ENCODE measurements at places on chromosomes 5 and 9.

DNA sequence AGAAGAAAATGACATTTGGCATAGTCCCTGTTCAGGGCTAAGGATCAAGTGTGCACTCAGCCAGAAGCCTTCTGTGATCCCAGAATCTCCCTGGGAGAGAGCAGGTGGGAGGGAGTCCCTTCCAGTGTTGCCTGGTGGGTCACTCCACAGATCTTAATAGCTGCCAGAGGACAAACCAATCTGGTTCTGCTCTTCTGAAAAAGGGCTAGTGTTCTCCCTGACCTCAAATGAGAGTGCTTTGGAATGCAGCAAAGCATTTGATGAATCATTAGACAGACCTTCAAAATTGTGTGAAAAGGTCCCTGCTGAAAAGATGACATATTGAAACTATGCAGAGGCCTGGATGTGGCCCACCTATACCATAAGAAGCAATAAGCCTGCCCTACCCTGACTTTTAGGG, 339.7 kb downstream of the TMEM232 start:
- peak; percentile 23 for DNase-seq

- no peak for DNase-seq
Measured at GRCh38 chr9:82457891-82458290, 469.3 kb downstream of the SPATA31D1 start.

DNA sequence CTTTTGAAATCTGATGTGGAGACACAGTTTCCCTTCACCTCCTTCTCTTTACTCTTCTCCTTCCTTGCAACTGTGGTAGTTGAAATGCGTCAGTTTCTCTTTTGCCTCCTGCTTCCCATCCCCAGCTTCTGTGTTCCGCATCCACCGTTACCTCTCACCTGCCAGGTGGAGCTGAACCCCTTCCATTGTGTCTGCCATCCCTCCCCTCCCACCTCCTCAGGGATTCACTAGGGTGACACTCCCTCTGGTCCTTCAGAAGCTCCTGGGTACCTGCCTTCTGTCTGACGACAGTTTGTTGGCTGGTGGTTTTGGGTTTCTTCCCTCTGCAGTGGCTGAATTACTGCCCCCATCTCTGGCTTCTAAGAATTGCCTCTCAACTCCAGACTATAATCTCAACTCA, 132.1 kb downstream of the SLC24A2 start:
- no peak for DNase-seq

GRCh38 chr9:36842560-36843530, 191.2 kb downstream of the PAX5 start:
- no peak for DNase-seq

DNA sequence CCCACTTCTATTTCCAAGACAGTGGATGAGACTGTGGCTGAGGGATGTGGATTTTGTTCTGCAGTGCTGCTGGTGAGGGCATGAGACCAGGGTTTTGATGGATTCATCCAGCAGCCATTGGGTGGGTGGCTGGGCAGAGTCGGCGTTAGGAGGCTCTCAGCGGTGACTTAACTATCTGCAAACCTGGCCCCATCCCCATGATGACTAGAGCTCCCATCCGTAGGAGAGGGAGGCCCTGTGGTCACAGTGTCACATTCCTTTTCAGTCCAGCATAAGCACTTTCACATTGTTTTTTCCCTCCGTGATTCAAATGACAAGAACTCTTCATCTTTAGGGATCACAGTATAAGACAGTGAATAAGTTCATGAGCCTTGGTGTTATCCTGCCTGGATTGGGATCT, 60.4 kb upstream of the SPRY4 start:
- DNase-seq: peak; percentile 42

DNA sequence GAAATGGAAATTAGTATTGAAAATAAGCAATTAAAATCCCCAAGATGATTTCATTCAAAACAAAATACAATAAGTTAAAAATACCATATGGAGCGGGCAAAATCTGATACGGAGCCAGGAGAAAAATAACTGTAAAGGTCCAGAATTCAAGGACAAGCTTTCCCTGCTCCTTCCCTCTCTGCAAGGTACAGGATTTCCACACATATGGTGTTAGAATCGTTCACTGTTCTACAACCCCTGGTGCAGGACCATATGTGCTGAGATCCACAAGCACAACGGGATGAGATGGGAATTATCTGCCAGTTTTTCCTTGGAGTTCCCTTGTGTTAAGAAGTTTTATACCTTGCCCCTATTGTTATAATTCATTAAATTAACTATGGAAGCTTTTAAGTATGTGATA, 94.7 kb upstream of the DMAC1 start:
- no peak for DNase-seq

DNA sequence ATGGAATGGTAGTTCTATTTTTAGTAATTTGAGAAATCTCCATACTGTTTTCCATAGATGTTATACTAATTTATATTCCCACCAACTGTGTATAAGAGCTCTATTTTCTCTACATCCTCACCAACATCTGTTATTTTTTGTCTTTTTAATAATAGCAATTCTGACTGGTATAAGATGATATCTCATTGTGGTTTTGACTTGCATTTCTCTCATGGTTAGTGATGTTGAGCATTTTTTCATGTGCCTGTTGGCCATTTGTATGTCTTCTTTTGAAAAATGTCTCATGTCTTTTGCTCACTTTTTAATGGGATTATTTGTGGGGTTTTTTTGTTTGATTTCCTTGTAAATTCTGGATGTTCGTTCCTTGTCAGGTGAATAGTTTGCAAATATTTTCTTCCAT, 154.4 kb downstream of the ZSWIM6 start:
- peak; percentile 2 for DNase-seq

- no peak for DNase-seq
Measured at GRCh38 chr5:88669371-88670050, 213.5 kb downstream of the MEF2C start.

DNA sequence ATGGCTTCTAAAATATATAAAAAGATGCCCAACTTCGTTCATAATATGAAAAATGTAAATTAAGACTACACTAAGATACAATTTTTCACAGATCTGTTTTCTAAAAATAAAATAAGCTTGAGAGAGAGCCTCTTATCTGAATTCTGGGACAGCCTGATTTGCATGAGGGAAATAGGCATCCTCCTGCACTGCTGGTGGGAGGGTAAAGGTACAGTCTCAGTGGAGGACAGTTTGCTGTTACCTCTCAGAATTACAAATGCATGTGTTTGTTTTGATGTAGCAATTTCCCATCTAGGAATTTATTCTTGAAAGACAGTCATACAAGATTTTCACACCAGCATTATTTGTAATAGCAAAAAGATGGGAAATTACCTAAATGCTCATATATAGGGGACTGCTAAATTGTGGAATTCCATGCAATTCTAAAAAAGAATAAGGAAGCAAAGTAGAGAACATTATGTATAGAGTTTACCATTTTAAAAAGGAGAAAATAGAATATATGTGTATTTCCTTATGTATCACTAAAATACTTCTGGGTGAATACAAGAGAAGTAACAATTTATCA, 75.7 kb downstream of the ZSWIM6 start:
- no peak for DNase-seq

DNA sequence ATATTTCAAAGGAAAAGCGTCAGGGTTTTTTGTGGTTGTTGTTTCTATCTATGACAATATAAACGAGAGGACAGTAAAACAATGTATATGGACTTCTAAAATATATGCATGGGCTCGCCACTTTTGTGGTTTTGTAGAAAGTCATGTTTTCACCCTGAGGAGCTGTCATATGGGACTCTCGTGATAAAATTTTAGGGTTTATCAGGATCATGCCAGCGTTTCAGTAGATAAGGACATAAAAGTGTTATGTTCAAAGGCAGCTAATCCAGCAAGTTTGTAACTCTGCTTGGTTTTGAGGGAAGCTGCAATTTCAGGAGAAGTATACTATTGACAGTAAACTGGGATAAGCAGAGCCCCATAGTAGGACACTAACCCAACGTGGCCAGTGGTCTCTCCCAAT, 120.3 kb downstream of the CDC42SE2 start:
- DNase-seq: no peak

- no peak for DNase-seq
Measured at GRCh38 chr5:169154679-169155078, 146.3 kb downstream of the SLIT3 start.

DNA sequence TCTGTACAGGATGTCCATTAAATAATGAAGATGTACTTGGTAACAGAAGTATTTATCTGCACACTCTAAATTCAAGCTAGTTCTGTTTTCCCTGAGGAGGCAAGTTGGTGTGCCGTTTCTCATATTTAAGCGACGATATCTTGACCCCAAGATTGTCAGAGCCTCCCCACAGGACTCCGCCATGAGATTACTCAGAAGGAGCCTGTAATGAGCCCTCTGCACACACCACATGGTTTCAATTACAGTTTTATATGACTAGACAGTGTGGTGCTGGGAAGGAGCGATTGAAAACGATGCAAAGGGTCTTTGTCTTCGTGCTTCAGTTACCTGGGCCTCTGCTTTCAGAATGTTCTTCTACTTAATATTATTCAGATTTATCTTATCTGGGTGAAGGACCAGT, 840.4 kb upstream of the WWC1 start:
- DNase-seq: peak; percentile 29

- no peak for DNase-seq
Measured at GRCh38 chr5:22223079-22223478, 630.1 kb downstream of the CDH12 start.

- no peak for DNase-seq
Measured at GRCh38 chr5:83265318-83265717, 188.0 kb downstream of the XRCC4 start.

- DNase-seq: peak; percentile 15
Measured at GRCh38 chr5:31059889-31060288, 133.6 kb upstream of the CDH6 start.

- DNase-seq: peak; percentile 65
Measured at GRCh38 chr5:19928562-19929421, 59.2 kb downstream of the CDH18 start.

DNA sequence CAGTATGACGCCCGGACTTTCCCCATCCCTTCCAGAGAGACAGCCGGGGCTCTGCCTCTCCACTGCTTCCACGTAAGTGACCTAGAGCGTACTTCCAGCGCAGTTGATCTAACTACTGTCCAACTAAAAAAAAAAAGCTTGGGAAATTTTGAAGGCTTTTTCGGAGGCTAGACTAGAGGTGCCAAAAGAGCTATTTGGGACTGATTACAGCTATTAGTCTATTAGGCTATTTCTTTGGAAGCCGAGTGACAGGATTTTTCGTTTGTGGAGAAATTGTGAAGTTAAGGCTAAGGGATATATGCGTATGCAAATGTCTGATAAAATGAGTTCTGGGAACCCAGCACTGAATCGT, 1.5 kb downstream of the CCNO start:
- no peak for DNase-seq

GRCh38 chr9:119639287-119639955, 270.2 kb upstream of the BRINP1 start:
- DNase-seq: no peak
